ENCODE measurements at places on chromosomes 3 and 15.

DNA sequence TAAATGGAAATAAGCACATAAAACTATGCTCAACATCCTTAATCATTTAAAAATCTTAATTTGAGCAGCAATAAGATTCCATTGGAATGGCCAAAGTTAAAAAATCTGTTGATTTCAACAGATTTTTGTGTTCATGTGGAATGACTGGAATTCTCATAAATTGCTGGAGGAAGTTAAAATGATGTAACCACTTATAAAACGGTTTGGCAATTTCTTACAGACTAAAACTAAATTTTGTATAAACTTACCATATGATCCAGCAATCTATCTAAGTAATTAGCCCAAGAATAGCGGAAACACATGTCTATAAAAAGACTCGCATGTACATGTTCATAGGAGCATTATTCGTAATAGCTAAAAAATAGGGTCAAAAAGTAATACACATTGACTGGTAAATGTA lies 1713.6 kb downstream of the SI start:
- DNase-seq, result no peak

GRCh38 chr3:88742106-88742505 lies 365.3 kb upstream of the EPHA3 start:
- DNase-seq, result peak; percentile 83

- no peak for DNase-seq
These were observed 347.7 kb upstream of the ARPP21 start for GRCh38 chr3:35291471-35292236.

- DNase-seq, result no peak
These were observed 161.5 kb upstream of the KBTBD8 start for GRCh38 chr3:66836363-66837152.

GRCh38 chr3:184399410-184399809 lies 19.6 kb downstream of the CHRD start:
- peak; percentile 95 for DNase-seq

GRCh38 chr15:28930011-28930410 lies 44.2 kb downstream of the APBA2 start:
- no peak for DNase-seq

DNA sequence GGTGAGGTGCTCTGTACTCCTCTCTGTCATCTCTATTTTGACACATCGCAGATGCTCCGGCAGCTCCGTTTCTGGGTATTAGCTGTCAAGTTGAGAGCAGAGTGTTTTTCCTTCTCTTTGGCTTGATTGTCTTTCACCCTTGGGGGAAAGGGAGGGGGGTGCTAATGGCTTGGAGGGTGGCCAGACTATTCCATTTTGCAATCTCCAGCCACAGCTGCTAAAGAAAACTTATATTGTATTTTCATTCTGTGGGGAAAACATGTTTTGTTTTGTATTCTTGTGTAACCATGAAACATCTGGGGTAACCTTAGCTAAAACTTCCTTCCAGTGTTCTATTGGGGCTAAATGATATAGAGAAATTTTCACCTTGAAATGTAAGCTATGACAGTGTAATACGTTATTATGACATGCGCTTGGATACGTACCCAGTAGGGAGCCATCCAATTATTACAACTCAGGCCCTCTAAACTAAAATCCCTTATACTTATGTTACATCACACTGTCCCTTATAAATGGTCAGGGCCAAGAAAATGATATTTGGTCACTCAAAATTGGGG lies 14.0 kb upstream of the LARP6 start:
- DNase-seq, result peak; percentile 85

GRCh38 chr3:77420336-77420735 lies 380.4 kb downstream of the ROBO2 start:
- DNase-seq, result no peak

- no peak for DNase-seq
These were observed 261.3 kb upstream of the NECTIN3 start for GRCh38 chr3:110810356-110810755.

- DNase-seq, result no peak
These were observed 105.5 kb upstream of the PROK2 start for GRCh38 chr3:71890356-71890931.

DNA sequence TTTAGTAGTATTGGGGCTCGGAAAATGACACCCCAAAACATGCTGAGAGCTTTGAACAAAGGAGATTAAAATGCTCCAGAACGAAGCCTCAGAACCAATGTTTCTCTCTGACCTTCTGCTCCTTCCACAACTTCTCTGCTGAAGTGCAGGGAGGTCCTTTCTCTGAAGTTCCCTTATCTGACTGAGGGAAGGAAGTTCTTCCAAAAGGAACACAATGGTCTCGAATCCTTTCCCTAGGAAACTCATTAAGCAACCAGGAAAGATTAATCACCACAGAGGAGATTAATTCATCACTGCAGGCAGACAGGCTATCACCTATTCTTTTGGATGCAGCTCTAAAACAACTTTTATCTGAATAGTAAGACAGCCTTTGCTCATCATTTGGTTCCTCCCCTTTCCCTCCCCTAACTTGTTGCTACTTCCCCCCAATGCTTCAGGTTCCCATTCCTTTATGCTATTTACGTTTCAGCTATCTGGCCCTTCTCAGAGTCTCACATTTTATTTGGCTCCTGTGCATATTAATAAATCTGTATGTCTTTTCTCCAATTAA lies 18.2 kb upstream of the WDR49 start:
- no peak for DNase-seq

DNA sequence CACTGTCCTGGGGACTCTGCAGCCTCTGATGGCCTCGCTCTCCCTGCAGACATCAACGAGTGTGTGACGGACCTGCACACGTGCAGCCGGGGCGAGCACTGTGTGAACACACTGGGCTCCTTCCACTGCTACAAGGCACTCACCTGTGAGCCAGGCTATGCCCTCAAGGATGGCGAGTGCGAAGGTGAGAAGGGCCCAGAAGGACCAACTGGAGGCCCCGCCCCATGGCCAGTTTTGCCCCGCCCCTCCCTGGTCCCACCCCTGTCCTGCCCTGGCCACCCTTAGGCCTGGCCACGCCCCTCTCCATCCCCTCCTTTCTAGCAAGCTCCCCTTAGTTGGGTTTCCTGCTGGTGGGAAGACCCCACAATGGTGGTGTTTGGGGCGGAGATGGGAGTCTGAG lies 77.5 kb downstream of the FBLN2 start:
- DNase-seq, result no peak

- no peak for DNase-seq
These were observed 89.3 kb downstream of the CCNL1 start for GRCh38 chr3:157070678-157070999.

GRCh38 chr3:129892486-129892856 lies 1.0 kb downstream of the TMCC1 start:
- DNase-seq, result no peak

All from fibroblast of upper back skin (primary cell).